Epithelial cell of esophagus (primary cell): ENCODE measurements at places on chromosomes 5 and 9.

- peak; percentile 8 for DNase-seq
Observed at GRCh38 chr9:125748446-125749099, 1.4 kb downstream of the PBX3 start.

GRCh38 chr5:149367249-149367971 lies 9.6 kb downstream of the PCYOX1L start:
- DNase-seq = peak; percentile 65

- DNase-seq = peak; percentile 72
Observed at GRCh38 chr5:149581192-149581861, at the start of gene ARHGEF37. TSS of gene ARHGEF37 (plus strand) at chr5:149581498. CDS start at chr5:149597770, 16,272 bp downstream.

DNA sequence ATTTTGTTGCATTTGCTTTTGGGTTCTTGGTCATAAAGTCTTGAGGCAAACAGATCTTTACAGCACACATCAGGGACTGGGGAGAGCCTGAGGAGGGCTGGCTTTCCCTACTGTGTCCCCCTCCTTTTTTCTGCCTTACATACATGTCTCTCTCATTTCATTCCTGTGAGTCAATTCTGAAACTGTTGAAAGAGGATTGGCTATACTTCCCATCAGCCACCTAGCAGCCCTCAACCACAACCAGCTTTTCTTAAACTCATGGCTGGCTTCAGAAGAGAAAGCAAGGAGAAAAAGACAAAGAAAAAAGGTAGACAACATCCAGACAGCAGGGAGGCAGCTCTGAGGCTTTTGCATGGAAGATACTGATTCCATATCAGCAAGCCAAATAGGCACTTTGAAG lies 374.8 kb upstream of the KIF2A start:
- DNase-seq = peak; percentile 24

GRCh38 chr9:16925426-16925825 lies 55.0 kb upstream of the BNC2 start:
- DNase-seq = no peak

DNA sequence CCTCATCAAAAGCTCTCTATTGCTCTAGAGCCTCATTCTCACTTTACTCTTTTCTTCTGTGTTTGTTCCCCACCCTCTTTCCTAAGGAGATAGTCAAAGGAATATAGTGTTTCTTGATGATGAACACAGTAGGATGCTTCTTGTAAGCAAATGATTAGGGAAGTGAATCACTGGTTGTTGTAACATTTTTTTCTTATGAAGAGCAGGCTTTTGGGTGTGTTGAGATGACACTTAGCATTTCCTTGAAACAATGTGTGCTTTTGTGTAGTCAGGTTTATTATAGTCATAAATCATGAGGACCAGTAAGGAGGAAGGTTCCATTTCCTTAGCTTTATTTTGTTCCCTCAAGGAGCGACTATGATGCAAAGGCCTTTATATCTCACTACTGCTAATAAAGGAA lies 1991.3 kb upstream of the C9orf72 start:
- DNase-seq = peak; percentile 39

DNA sequence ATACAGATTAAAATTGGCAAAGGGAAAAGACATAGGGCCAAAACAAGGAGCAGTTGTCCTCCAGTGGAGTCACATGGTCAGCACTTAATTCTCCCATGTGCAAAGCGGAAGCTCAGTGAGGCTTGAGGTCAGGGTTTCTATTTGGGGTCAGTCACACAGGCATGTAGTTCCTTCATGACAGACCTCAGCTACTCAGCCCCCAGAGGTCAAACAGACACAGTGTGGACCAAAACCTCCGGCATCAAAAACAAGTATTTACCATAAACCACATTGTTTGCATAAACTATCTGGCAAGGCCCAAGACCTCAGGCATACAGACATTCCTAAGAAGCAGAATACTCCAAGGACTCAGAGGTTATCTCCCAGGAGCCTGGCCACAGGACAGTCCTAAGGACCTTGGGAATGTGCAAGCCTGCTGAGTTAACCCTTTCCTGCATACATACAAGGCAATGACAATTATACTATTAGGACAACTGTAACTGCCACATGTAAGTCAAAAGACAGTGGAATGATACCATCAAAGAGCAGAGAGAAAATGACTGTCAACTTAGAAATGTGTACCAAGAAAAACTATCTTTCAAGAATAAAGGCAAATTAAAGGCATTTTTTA lies 28.7 kb upstream of the FNIP1 start:
- DNase-seq = no peak
